CD4-positive, alpha-beta T cell treated with Interleukin-15 for 1 hour (primary cell): ENCODE measurements at places on chromosomes 2 and 18.
A peak's percentile ranks its signal among the peaks of the same experiment; 100 is the strongest.

- no peak for DNase-seq
Measured at GRCh38 chr18:42078711-42079110, 123.7 kb downstream of the PIK3C3 start.

GRCh38 chr18:43534511-43534910, 257.2 kb upstream of the SYT4 start:
- DNase-seq: no peak

DNA sequence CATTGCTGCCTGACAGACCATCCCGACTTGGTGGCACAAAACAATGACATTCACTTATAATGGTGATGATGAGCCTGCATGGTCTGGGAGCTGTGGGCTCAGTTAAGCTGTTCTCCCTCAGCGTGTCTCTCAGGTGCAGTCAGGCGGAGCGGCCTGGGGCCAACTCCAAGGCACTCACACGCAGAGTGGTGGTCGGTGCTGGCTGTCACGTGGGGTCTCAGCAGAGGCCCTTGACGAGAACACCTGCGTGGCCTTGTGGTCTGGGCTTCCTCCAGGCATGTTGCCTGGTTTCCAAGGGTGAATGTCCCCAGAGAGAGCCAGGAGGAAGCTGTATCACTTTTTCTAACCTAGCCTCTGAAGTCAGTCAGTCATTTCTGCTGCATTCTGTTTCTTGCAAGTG, 29.8 kb downstream of the ARMC9 start:
- no peak for DNase-seq

- DNase-seq: no peak
Measured at GRCh38 chr2:43332653-43333052, 106.2 kb upstream of the ZFP36L2 start.

DNA sequence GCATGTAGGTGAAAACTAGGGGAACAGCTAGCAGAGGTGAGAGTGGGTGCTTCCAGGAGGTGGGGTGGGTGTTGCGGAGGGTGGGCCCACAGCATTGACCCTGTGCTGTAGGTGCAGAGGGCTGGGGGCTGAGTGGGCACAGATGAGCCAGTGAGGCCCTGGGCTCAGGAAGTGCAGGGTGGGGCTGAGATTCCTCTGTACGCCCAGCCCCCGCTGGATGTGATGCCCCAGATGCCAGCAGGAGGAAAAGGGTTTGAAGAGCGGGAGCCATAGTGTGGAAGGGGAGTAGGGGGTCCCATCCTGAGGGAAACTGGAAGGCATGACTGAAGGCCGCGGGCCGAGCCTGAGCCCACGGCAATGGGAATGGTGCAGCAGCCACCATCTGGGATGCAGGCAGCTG, 14.1 kb upstream of the OTOS start:
- no peak for DNase-seq

GRCh38 chr2:130328710-130329109, 14.0 kb upstream of the IMP4 start:
- DNase-seq: no peak

DNA sequence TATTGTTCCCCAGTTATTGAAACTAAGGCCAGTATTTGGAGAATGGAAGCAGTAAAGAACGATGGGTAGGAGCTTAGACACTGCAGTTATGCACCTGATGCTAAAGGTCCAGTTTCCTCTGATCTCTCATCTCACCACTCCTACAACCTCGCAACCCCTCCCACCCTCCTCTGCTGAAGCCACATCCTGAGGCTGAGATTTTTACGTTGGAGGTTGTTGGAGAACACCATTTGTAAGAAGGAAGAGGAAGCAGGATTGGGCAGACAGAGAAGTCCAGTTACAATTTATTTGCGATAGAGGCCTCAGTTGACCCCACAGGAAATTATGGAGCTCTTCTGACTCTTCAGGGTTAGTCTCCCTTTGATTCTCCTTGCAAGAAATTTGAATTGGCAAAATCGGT, 54.3 kb upstream of the NDUFV2 start:
- DNase-seq: no peak

DNA sequence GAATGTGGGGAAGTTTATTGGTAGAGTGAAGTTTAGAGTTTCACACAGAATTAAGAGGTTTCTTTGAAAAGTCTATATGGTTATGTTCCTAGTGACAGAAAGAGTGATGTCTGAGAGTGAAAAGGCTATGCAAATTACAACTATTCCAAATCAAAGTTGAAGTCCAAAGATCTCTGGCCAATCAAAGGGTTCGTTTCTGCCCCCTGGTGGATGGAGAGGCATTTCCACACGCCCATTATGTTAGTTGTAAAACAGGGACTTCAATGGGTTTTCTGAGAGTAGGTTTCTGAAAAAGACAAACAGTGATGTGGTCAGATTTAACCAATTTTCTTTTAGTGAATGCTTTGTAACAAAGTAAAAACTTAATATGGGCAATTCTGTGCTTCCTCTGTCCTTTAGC, 441.5 kb upstream of the POU3F3 start:
- DNase-seq: no peak

DNA sequence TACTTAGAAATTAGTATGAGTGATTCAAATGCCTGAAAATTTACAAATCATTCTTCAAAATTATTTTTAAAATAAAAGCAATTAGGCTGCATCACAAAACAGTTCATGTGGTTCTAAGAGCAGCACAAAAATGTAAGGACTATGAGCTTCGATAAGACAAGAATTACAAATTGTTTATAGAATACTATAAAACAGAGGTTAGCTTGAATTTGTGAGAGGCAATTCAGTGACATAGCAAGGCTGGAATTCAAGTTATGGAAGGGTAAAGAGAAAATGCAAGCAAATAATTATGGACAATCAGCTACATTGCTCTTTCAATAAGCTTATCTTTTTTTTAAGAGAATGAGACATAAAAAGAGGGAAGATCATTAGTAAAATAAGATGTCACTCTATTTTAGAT, 7.1 kb upstream of the XIRP2 start:
- no peak for DNase-seq

DNA sequence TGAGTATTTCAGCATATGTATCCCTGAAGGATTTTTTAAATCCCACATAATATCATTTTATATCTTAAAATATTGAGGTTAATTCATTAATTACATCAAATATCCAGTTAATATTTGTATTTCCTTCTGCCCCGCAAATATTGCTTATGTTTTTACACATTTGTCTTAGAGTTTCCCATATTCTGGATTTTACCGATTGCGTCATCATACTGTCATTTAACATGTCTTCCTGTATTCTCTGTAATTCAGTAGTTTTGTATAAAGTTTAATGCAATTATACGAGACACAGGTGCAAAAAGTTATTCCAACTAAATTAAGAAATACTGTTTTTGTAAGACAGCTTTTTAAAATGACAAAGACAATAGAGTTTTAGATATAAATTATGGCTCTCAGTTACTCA, 33.5 kb upstream of the UBXN4 start:
- no peak for DNase-seq

DNA sequence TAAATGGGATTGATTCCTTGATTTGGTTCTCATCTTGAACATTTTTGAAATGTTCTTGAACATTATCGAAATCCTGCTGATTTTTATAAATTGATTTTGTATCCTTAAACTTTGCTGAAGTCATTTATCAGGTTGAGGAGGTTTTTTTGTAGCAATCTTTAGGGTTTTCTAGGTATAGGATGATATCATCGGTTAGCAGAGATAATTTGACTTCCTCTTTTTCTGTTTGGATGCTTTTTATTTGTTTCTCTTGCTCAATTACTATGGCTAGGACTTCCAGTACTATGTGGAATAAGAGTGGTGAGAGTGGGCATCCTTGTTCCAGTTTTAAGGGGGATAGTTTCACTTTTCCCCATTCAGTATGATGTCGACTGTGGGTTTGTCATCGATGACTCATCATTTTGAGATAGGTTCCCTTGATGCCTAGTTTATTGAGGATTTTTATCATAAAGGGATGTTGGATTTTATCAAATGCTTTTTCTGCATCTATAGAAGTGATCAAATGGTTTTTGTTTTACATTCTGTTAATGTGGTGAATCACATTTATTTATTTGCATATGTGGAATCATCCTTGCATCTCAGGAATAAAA, 201.5 kb upstream of the ZSWIM2 start:
- no peak for DNase-seq

DNA sequence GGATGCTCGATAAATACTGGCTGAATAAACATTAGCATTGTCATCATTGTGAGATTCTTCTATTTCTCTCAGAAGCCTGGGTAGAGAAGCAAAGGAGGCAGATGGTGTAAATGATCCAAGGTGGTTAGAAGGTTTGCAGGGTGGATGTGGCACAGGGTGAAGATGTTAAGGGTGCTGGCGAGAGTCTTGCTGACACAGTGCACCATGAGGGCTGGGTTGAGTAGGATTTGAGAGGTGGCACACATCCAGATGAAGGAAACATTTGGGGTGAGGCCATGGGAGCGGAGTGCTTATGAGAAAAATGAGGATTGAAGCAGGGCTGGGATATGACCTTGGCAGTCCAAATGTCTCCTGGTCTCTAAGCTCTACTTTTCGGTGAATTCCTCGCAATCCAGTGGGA, 17.8 kb upstream of the CPO start:
- DNase-seq: no peak

GRCh38 chr18:26863122-26863879, 2.2 kb downstream of the AQP4 start:
- no peak for DNase-seq

DNA sequence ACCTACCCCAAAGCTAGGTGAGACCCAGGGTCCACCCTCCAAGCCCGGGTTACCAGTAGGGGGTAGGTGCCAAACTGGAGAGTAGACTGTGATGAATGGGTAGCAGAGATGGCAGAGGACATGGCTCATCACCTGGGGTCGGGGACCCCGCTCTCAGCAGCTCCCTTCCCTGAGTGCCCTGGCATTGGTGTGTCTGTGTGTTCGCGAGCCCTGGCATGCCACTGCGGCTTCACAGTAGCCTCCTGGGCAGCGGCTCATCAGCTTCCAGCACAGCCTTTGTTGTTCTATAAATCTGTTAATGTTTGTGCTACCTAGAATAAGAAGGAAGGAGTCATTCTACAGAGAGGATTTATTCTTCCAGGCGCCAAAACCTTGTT, 62.6 kb upstream of the ALPP start:
- no peak for DNase-seq

GRCh38 chr18:45104049-45104395, 423.3 kb downstream of the SETBP1 start:
- no peak for DNase-seq

DNA sequence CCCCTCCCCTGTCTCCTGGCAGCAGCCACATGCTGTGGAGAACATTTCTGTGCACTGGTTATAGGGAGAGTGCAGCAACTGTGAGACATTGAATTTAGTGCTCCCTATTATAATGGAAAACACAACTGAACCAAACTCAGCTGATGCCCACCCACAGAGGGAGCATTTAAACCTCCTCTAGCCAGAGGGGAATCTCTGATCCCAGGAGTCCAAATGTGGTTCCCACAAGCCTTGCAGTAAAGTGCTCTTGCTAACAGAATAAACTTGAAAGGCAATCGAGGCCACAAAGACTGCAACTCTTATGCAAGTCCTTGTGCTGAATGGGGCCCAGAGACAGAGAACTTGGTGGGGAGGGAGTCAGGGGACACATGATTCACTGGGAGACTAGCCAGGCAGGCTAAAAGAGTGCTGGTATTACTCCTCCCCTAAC, 638.8 kb upstream of the VRK2 start:
- DNase-seq: no peak

- DNase-seq: no peak
Measured at GRCh38 chr2:15447381-15447780, 113.8 kb downstream of the NBAS start.

GRCh38 chr2:54535599-54536195, 79.6 kb downstream of the SPTBN1 start:
- peak; percentile 29 for DNase-seq

DNA sequence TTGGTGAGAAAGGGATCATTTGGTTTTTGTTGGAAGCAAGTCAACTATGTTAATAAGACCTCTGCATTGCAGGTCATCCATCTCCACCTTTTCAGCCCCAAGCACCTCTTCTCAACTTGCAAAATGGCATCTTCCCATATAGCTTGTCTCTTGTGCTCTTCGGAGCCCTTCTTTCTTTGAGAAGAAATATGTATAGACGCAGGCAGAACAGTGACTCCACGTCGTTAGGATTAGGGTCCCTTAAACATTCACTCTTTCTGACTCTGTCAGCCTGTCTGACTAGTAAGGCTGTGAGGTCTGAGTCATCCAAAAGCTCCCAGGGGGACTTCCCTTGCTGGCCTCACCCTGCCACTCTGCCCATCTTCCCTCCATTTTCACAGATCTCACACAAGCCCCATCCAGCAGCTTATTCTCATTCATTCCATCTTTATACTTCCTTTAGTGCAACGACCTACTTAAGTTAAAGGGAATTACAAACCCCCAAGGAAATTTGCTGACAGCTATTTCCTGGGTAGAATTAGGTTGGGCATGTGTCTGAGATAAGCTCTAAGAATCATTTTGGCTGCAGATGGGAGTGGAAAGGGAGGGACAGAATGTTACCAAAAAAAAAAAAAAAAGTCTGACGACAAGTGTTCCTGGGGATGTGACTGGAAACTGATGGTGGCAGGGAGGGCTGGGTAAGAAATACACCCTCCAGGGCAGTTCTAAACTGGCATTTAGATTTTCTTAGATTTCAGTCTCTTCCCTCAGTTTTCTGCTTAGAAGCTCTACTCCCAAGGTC, 37.7 kb upstream of the MEX3C start:
- no peak for DNase-seq
